NCI-H774 (cell line): ENCODE measurements at places on chromosomes 5 and 9.

DNA sequence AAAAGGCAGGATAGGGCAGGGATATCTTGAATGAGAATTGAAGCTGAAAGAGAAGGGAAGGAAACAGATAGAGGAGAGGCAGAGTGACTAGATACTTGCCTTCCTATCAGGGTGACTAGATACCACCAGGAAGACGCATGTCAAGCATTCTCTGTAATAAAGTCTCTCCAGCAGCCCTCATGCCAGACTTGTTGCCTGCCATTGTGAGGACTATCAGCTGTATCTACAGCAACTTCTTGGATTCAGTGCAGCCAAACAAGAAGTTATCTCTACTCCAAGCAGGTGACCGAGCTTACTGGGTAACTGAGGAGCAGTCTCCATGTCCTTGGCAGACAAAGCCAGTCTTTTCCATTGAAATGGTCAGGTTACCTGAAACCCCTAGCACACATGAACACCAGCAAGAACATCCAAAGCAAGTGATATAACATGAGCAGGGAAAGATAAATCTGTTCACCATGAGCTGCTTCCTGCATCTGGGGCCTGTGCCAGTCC is 9.3 kb downstream of the SH3RF2 start:
- no peak for DNase-seq

- DNase-seq = peak; percentile 66
Observed at GRCh38 chr5:94021246-94021645, 279.8 kb upstream of the POU5F2 start.

- DNase-seq = no peak
Observed at GRCh38 chr9:111037708-111038330, 451 bp downstream of the LPAR1 start.

DNA sequence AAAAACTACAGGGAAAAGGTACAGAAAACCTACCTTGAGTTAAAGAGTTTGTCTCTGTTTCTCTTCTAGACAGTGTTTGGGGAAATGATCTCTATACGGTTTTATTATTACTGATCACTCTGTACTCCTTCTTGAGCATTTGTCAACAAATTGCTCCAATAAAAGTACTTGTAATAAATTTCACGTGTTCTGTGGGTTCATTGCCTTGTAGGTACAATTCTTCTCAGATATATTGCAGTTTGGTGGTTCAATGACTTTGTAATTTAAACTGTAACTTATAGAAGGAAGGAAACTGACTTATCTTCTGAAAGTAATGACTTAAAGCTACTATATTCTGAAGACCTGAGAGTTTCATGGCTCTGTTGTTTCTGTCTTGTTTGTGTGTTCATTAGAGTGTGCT is 319.9 kb upstream of the PCSK5 start:
- DNase-seq = no peak

DNA sequence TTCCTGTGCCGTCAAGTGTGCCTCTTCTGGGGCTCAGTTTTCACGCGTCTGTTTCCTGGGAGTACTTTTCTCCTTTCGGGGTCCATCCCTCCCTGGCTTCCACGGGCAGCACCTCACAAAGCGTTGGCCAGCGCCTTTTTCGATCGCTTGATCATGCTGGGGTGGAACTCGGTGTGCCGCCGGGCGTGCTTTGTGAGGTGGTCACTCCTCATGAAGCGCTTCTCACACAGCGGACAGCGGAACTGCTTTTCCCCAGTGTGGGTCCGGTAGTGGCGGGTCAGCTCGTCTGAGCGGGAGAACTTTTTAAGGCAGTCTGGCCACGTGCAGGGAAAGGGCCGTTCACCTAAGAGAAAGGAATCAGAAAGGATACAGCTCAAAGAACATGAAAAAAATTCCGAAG is 26.8 kb downstream of the KLF9 start:
- DNase-seq = no peak

DNA sequence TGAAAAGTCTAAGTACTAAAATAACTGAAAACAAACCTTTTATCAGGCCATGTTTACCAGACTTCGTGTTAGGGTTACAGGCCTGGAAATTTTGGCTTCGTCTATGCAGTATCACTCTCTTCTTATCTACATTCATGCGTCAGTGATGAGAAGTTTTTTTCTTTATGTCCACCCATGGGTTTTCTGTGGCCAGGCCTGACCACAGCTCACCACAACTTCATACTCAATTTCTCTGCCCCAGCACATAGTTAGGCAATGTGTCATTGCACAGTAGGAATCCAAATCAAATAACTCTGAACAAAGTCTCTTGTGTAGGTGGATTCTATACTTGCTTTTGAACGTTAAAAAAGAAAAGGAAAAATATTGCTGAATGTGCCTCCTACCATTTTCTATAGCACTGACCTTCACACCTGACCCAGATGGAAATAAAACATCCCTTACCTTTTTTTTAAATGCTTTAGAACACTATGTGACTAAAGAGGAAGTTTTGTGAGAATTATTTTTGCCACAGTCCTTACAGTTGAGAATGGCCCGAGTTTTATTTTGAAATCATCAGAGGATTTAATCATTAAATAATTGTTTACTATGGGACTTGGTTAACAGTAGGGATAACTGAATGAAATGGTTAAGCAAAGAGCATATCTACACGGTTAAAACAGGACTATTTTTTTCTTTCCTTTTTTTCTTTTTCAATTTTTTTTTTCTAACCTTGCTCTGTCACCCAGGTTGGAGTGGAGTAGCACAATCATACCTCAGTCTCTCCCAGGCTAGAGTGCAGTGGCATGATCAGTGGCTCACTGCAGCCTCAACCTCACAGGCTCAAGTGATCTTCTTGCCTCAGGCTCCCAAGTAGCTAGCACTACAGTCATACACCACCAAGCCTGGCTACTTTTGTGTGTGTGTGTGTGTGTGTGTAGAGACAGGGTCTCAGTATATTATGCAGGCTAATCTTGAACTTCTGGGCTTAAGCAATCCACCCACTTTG is 1247.0 kb upstream of the ACO1 start:
- no peak for DNase-seq

DNA sequence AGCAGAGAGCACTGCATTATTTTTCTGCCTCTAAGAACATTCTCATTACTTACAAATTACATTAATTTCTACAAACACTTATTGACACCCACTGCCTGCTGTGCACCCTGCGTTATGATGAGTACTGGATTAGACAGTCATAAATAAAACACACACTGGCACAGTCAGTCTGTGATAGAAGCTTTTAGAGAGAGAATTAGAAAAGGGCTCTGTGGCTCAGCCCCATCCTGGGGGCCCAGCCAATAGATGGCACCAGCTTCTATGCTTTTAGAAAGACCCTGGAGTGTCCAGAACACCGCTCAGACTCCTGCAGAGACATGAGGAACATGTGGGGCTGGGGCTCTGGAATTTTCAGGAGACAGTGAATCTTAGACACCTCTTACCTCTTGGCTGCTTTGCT is 61.0 kb upstream of the RAPGEF1 start:
- DNase-seq = no peak

GRCh38 chr5:95730011-95730700 is 980 bp upstream of the RHOBTB3 start:
- no peak for DNase-seq

DNA sequence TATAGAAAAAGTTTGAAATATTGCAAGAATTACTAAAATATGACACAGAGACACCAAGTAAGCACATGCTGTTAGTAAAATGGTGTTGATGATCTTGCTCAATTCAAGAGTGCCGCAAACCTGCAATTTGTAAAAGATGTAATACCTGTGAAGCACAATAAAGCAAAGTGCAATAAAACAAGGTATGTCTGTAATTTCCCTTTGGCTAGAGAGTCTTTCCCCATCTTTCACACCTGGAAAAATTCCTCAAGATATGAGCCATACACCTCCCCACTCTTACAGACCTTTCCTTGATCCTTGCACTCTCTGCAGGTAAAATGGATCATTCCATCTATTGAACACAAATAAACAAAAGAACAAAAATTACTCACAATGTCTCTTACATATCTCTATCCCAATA is 597.8 kb downstream of the EFNA5 start:
- DNase-seq = no peak

DNA sequence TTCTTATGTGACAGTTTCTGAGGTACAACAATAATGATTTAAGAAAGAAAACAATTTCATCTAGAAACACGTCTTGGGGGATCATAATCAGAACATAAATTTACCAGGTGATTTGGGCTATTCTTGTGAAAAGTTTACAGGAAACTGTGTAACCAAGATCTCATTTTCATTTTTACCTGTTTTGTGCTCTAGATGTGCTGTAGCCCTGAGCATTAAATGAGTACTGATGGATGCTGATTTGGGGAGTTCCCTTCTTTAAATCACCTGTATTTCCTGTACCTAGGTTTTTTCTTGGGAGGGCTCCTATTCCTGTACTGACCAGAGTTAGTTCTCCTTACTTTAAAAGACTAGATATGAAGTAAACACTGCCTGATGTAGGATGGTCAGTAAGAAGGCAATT is 12.7 kb downstream of the MATR3 start:
- no peak for DNase-seq

- DNase-seq = no peak
Observed at GRCh38 chr5:32542216-32543059, 42.9 kb upstream of the SUB1 start.

- no peak for DNase-seq
Observed at GRCh38 chr9:96391021-96391765, 7.7 kb upstream of the SLC35D2 start.

DNA sequence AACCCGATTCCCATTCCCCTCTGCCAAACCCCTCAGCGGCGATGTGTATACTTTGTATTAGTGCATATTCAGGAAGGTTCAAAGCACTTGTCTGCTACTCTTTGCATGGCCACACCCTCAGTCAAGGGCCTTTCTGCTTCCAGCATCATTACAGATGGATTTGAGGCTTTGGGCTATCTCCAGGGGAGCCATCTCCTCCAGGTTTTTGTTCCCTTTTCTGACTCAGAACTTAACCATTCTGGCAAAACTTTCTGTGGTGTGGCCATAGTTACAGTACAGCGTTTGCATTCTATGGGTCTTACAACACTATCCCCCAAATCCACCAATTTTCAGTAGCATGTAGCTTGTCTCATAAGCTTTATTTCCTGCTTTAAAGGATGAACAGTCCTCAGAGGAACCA is 36.0 kb upstream of the SVEP1 start:
- DNase-seq = no peak

- no peak for DNase-seq
Observed at GRCh38 chr9:5873439-5873838, 17.2 kb upstream of the MLANA start.

- DNase-seq = no peak
Observed at GRCh38 chr9:78618735-78619134, 321.8 kb downstream of the PSAT1 start.

DNA sequence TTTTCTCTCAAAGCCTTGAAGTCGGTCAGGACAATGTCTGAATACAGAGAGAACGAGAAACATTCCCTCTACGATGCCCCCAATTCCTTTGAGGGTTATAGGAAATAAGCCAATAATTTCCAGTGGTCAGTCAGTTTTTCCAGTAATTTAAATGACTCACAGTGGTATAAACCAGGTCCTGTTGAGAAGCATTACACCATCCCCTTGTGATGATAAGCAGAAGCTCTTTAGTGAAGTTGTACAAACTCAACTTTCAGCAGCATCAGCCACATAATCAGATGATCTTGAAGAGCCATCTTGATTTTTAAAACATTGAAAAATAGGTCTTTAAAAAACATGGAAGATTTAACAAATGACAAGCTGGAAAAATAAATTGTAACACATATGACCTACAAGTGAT is 173.9 kb upstream of the ZNF462 start:
- no peak for DNase-seq

DNA sequence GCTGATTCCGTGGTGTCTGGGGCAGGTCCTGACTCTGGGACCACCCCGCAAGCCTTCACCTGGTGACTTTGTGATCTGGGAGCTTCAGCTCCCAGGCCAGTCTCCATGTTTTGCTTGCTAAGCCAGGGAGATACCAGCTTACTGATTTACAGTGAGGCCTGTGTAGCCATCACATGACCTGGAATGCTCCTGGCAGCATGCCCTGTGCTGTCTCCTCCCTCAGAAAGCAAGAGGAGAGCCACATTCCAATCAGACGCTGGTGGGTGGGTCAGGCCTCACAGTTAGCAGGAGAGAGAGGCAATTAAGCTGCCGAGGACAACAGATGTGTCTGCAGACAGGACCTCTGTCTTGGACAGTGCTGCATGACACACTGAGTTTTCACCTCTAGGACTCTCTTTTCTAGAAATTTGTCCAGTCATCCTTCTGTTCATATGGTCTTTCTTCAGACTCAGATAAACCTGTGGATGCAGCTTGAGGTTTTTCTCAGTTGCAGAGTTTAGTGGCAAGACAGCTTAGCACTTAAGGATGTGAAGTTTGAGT is 24.4 kb upstream of the GRPEL2 start:
- peak; percentile 71 for DNase-seq

GRCh38 chr5:83026930-83027687 is 50.1 kb downstream of the TMEM167A start:
- DNase-seq = no peak

DNA sequence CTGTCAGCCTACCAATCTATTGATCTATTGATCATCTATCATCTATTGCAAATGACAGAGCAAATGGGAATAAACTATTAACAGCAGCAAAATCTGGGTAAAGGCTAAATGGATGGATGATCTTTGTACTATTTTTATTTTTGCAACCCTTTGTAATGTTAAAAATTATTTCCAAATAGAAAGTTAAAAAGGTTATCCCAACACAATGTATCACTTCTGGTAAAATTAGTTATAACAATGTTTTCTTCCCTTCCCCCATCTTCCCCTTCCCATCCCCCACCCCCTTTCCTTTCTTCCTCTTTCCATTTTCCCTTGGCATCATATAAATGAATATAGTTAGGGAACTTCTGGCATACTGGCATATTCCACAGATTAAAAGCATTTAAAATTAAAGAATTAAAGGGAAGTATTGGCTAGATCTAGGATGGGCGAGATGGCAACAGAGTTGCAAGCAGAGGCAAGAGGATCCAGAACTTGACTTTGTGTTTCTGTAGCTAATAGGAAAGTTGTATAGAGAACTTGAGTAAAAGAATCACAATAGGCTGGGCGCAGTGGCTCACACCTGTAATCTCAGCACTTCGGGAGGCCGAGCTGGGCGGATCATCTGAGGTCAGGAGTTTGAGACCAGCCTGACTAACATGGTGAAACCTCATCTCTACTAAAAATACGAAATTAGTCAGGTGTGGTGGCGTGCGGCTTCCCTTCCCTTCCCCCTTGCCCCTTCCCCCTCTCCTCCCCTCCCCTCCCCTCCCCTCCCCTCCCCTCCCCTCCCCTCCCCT is 66.6 kb upstream of the TAF11L2 start:
- DNase-seq = no peak

DNA sequence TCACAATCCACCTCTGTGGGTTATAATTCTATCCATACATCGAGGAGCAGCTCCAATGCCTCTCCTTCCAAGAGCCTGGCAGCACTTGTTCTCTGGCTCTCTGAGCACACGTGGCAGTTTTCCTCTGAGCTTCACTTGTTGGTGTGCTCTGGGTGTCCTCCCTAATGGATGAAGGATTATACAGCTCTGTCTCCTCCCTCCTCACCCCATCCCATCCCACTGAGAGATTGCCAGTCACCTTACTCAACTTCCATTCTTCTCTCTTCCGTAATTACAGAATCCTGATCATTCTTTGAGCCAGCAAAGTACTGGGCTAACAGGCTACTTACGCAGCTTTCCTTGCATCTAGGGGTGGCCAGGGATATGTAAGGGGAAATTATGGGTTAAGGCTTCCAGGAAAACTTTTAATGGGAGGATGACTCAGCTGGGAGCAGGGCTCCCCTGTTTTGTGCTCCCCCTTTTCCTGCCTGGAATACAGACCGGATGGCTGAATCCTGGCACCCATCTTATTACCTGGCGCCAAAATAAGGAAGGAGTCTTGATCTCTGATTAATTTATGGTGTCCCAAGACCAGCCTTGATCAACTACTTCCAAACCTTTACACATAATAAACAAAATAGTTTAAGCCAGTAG is 6.3 kb upstream of the CCDC69 start:
- no peak for DNase-seq
